Transverse colon (tissue), 4 donors: ENCODE measurements at places on chromosomes 2 and 18. TPM values are rescaled to one million over a fixed set of nuclear protein-coding genes. Genes with fewer than 3 reads are reported as not detected.
A peak's percentile ranks its signal among the peaks of the same experiment; 100 is the strongest.

NCOA1 gene
- 55.3 TPM for total RNA-seq

FAM124B gene
- 0.60 TPM for total RNA-seq

LNPK gene
- total RNA-seq, result 18.9 TPM

NOSTRIN gene
- total RNA-seq, result 51.2 TPM

ERMN gene
- total RNA-seq, result not detected

IL1B gene
- 1.9 TPM for total RNA-seq

TSPYL6 gene
- not detected for total RNA-seq

CABYR gene
- not detected for total RNA-seq

CTAGE1 gene
- not detected for total RNA-seq

ARHGAP25 gene
- 3.1 TPM for total RNA-seq

ALLC gene
- total RNA-seq, result not detected

CDH7 gene
- not detected for total RNA-seq

GRCh38 chr2:194104687-194105086 lies 1552.3 kb upstream of the SLC39A10 start:
- H3K4me3 ChIP-seq, result no peak overlapping the region
- no peak overlapping the region for H3K27ac ChIP-seq
- H3K4me1 ChIP-seq, result no peaks in the 10 kb centered on the region

- H3K4me1 ChIP-seq, result no peaks in the 10 kb centered on the region
- H3K4me3 ChIP-seq, result no peak overlapping the region
- DNase-seq, result no peak
- H3K36me3 ChIP-seq, result no peaks in the 10 kb centered on the region
These were observed 182.8 kb upstream of the RAB12 start for GRCh38 chr18:8426401-8426800.

- peak overlapping the region; percentile 60 for H3K27ac ChIP-seq
- no peaks in the 10 kb centered on the region for H3K36me3 ChIP-seq
- DNase-seq, result peak; percentile 57
- no peaks in the 10 kb centered on the region for H3K27me3 ChIP-seq
These were observed 60.6 kb upstream of the CUL3 start for GRCh38 chr2:224645722-224646121.

DNA sequence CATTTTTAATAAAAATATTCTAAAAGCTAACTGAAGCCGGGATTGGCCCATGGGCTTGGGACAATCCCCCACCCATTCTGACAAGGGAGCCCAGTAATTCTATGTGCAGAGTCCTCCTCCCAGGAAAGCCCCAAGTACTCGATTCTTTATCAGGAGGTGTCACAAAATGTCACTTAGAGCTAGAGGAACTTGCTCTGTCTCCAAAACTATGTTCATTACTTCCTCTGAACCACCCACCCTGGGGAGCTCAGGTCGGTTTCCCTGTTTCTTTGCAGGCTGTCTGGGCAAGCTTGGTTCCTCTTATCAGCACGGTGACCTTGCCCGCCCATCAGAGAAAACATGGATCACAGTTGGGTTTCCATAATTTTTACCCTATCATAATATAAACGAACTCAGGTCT lies 430.6 kb upstream of the ID2 start:
- no peaks in the 10 kb centered on the region for H3K4me1 ChIP-seq
- H3K36me3 ChIP-seq, result no peaks in the 10 kb centered on the region
- no peak overlapping the region for H3K27ac ChIP-seq
- DNase-seq, result no peak

DNA sequence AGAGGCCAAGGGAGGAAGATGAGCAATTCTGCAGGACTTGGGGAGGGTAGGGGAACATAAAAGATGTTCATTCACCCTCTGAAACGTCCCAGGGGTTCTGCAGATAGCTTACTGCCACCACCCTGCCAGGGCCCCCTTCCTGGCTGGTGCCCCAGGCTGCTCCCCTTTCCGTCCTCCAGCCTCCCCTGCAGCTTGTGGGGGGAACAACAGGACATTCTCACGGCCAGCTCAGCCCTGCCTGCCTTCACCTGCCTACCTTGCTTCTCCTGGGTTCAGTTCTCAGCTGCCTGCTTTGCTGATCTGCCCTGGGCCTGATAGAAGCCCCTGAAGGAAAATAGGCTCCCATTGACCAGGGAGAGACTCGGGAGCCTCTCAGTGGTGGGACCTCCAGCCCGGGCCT lies 251.1 kb downstream of the CELF4 start:
- H3K4me1 ChIP-seq, result no peaks in the 10 kb centered on the region
- H3K27ac ChIP-seq, result no peak overlapping the region
- DNase-seq, result no peak
- no peaks in the 10 kb centered on the region for H3K36me3 ChIP-seq

GRCh38 chr2:18506883-18507509 lies 53.5 kb downstream of the RDH14 start:
- no peaks in the 10 kb centered on the region for H3K27me3 ChIP-seq
- no peaks in the 10 kb centered on the region for H3K36me3 ChIP-seq
- peaks cover 3% of the 10 kb centered on the region for H3K4me1 ChIP-seq
- no peak overlapping the region for H3K4me3 ChIP-seq
- DNase-seq, result no peak

GRCh38 chr18:9735879-9736278 lies 27.8 kb downstream of the RAB31 start:
- H3K4me1 ChIP-seq, result peaks cover 10% of the 10 kb centered on the region
- H3K27me3 ChIP-seq, result no peaks in the 10 kb centered on the region
- no peak for DNase-seq
- H3K4me3 ChIP-seq, result no peak overlapping the region
- no peak overlapping the region for H3K27ac ChIP-seq

DNA sequence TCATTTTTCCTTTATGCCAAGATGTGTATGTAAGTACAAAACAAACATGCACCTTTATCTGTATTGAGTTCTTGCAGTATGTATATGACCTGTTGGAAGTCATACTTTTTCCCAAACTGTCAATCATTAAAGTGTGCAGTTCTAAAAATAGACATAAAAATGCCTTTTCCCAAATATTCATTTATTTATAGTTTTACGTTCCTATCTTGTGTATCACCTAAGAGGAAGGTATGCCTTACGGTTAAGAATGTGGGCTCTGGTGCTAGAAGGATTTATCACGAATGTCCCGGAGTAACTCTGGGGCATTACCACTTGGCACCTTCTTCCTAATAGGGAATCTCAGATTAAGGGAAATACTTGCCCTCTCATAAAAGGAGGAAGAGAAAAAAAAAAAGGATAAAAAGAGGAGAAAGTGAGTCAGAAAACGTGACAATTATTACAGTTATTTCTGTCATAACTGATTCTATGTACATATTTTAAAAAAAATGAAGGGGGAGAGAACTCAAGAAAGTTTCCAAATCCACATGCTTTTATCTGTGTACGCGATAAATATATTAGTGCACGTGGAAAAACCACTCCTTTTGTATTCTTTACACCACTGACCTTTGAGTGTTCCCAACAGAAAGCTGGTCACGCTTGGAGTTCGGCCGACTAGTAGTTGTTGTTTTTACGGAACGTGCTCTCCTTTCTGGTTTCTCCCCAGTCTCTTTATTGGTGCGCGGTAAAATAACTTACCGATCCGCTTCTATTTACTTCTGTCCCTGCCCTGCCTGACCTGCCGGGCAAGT lies 721 bp downstream of the MCEE start:
- H3K27me3 ChIP-seq, result no peaks in the 10 kb centered on the region
- peaks cover 7% of the 10 kb centered on the region for H3K36me3 ChIP-seq
- peaks cover 24% of the 10 kb centered on the region for H3K4me1 ChIP-seq
- H3K27ac ChIP-seq, result peak overlapping the region; percentile 95
- no peak for DNase-seq
- peak overlapping the region; percentile 87 for H3K4me3 ChIP-seq

- H3K4me1 ChIP-seq, result no peaks in the 10 kb centered on the region
- H3K27ac ChIP-seq, result no peak overlapping the region
- no peaks in the 10 kb centered on the region for H3K27me3 ChIP-seq
- no peak for DNase-seq
- no peaks in the 10 kb centered on the region for H3K36me3 ChIP-seq
These were observed 142.4 kb upstream of the ZNF236 start for GRCh38 chr18:76679945-76680344.

DNA sequence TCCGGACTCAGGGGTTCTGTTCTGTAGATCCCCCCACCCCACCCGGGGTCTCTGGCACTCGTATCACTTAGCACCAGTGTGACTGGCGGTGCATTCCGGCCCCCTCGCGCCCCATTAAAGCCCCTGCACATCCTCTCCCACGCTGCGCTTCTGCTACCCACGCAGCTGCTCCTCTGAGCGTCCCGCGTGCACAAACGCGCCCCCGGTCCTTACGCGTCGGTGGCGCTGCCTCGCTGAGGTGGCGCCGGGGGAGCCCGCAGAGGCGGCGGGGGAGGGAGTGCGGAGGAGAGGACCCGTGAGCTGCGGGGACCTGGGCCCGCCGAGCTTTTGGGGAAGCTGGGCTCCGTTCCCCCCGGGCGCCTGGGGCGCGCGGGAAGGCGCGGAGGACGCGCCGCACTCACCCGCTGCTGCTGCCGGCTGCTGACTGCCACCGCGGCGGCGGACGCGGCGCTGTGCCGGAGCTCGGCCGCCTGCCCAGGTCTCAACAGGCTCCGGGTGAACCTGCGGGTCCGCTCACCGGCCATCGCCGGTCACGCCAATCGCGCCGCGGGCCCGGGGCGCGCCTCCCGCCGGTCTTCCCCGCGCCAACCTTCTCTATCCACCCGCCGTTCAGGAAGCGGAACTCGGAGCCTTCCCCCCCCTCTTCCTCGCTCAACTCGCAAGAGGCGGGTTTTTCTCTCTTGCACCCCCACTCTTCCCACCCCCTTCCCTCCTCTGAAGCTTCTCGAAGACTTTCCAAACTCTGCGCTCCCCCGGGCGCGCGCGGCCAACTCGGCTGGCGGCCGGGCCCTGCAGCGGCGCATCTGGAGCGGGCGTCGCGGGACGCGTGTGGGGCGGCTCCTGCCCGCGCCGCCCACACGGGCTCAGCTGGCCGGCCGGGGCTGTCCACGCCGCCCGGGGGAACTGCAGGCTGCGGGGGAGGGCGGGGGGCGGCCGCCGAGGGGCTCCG lies at the start of gene DOCK10:
DOCK10 (minus strand) TSS at position 618 of the 949 bp plus-strand sequence; CDS start at position 524, 94 bp downstream.
- peak within 1 kb of the TSS; percentile 54 for H3K27ac ChIP-seq
- peaks cover 5% of the 10 kb centered on the region for H3K27me3 ChIP-seq
- H3K4me3 ChIP-seq, result peak within 1 kb of the TSS; percentile 86
- DNase-seq, result peak; percentile 24
- H3K4me1 ChIP-seq, result peaks cover 24% of the 10 kb centered on the region

GRCh38 chr2:66431846-66432587 lies 2.9 kb upstream of the MEIS1 start:
- H3K4me1 ChIP-seq, result peaks cover 38% of the 10 kb centered on the region
- H3K36me3 ChIP-seq, result no peaks in the 10 kb centered on the region

GRCh38 chr2:6008726-6009125 lies 316.5 kb downstream of the SOX11 start:
- no peak for DNase-seq
- no peak overlapping the region for H3K27ac ChIP-seq
- H3K27me3 ChIP-seq, result no peaks in the 10 kb centered on the region
- no peaks in the 10 kb centered on the region for H3K4me1 ChIP-seq
- H3K4me3 ChIP-seq, result no peak overlapping the region

GRCh38 chr18:9066358-9066757 lies 36.1 kb upstream of the NDUFV2 start:
- H3K4me1 ChIP-seq, result no peaks in the 10 kb centered on the region
- no peak for DNase-seq
- no peaks in the 10 kb centered on the region for H3K27me3 ChIP-seq
- H3K4me3 ChIP-seq, result no peak overlapping the region
- no peaks in the 10 kb centered on the region for H3K36me3 ChIP-seq
- no peak overlapping the region for H3K27ac ChIP-seq

DNA sequence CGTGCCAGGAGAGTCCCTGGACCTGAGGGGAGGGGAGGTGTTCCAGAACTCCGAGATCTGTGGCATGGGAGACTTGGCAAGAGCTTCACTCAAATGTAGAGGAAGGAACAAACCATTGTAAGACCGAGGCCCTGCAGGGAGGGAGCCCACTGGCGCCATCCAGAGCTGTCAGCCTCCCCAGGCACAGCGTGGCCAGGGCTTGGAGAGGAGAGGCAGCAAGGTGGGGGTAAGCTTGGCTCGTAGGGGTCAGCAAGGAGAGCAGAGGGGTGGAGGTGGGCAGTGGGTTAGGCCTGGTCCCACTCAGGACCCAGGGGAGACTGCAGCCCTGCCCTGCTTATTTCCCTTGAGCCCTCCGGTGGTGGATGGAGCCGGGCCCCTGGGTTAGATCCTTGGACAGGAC lies 3.6 kb downstream of the TMEM177 start:
- peaks cover 18% of the 10 kb centered on the region for H3K4me1 ChIP-seq
- H3K27ac ChIP-seq, result no peak overlapping the region
- no peaks in the 10 kb centered on the region for H3K27me3 ChIP-seq
- no peak overlapping the region for H3K4me3 ChIP-seq
- no peak for DNase-seq

- H3K27ac ChIP-seq, result no peak overlapping the region
- no peak for DNase-seq
- no peaks in the 10 kb centered on the region for H3K36me3 ChIP-seq
- no peak overlapping the region for H3K4me3 ChIP-seq
- no peaks in the 10 kb centered on the region for H3K4me1 ChIP-seq
These were observed 55.1 kb downstream of the CPS1 start for GRCh38 chr2:210611466-210611865.

DNA sequence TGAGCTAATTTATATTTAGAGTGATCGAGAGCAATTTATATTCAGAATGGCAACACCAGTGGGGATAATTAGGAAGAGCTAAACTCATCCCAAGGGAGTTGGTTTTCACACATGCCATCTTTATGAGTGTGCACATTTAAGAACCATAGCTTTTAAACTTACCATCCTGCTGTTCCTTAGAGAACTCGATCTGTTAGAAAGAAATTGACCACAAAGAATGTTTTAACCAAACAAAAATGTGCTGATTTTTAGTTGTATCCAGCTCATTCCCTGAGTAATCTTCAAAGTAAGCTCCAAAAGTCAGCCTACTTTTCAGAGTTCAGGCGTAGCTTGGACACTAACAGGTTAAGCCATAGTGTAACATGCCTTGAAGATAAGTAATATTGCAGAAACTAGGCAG lies 12.6 kb downstream of the MYL1 start:
- no peaks in the 10 kb centered on the region for H3K4me1 ChIP-seq
- no peaks in the 10 kb centered on the region for H3K27me3 ChIP-seq
- H3K4me3 ChIP-seq, result no peak overlapping the region
- no peaks in the 10 kb centered on the region for H3K36me3 ChIP-seq

GRCh38 chr2:130920415-130921163 lies 83.9 kb downstream of the ARHGEF4 start:
- peaks cover 13% of the 10 kb centered on the region for H3K27me3 ChIP-seq
- peak; percentile 72 for DNase-seq
- H3K4me3 ChIP-seq, result no peak overlapping the region
- H3K4me1 ChIP-seq, result no peaks in the 10 kb centered on the region
- H3K27ac ChIP-seq, result no peak overlapping the region

GRCh38 chr2:145339646-145340045 lies 819.7 kb upstream of the ZEB2 start:
- no peak overlapping the region for H3K27ac ChIP-seq
- no peak for DNase-seq
- H3K4me1 ChIP-seq, result no peaks in the 10 kb centered on the region
- no peaks in the 10 kb centered on the region for H3K27me3 ChIP-seq

GRCh38 chr2:241413929-241414580 lies 58.0 kb downstream of the FARP2 start:
- H3K27ac ChIP-seq, result no peak overlapping the region
- H3K4me3 ChIP-seq, result no peak overlapping the region
- no peak for DNase-seq

DNA sequence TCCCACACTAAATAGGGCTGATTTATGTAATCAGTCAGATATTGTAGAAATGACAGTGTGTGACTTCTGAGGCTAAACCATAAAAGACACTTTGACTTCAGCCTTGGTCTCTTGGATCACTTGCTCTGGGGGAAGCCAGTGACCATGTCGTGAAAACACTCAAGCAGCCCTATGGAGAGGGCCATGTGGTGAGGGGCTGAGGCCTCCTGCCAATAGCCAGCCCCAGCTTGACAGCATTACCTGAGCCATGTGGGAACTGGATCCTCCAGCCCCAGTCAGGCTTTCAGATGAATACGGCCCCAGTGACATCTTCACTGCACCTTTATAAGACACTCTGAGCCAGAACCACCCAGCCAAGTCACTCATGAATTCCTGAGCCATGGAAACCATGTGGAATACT lies 20.8 kb downstream of the TNS1 start:
- peaks cover 15% of the 10 kb centered on the region for H3K4me1 ChIP-seq
- H3K4me3 ChIP-seq, result no peak overlapping the region
- no peaks in the 10 kb centered on the region for H3K27me3 ChIP-seq
- no peak overlapping the region for H3K27ac ChIP-seq
